ENCODE measurements at places on chromosomes 2 and 18.

- DNase-seq: no peak
Observed at GRCh38 chr2:122543815-122544214, 788.4 kb downstream of the TSN start.

- DNase-seq: no peak
Observed at GRCh38 chr2:85582492-85582891, 1.7 kb upstream of the VAMP5 start.

- no peak for DNase-seq
Observed at GRCh38 chr2:286774-287392, 1.0 kb downstream of the ALKAL2 start.

- DNase-seq: no peak
Observed at GRCh38 chr2:54871457-54872107, 148.1 kb downstream of the EML6 start.

DNA sequence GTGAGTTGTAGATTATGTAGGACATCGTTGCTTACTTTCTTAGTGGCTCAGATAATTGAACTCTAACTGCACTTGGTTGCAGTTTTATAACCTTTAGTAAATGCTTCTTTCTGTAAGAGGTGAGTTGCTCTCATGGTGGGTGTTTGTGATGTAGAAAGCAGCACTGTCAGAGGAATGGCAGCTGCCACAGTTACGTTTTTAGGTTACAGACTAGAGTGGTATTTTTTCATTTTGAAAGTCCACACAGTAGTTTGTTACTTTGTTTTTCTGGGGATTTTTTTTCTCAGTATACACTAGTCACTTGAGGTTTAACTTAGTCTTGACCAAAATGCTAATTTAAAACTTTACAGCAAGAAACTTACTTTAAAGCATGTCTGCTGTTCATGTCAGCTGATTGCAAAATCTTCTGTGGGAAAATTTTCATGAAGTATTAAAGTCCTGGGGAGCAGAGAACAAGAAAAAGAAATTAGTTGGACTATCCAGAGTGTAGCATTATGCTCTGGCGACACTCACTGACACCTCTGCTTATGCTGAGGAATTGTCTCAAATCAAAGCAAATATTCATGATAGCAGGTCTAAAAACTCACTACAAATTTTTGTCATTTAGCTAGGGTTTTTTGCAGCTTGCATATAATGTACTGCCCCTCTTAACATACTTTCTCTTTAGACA is 14.8 kb downstream of the AFTPH start:
- no peak for DNase-seq

DNA sequence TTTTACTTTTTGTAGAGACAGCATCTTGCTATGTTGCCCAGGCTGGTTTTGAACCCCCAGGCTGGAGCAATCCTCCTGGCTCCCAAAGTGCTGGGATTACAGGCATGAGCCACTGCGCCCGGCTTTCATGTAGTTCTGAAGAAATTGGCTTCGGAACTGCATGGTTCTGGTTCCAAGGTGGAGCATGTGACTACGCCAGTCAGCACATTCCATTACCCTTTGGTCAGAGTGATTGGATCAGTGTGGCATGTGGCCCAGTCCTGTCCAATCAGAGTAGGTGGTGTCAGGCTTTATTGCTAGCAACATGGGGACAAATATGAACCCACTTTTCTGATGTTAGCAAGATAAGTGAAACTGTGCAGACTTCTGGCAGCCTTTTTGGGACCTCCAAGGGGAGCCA is 16.3 kb upstream of the ATOH8 start:
- DNase-seq: no peak

GRCh38 chr2:240785424-240786335 is 34.3 kb downstream of the KIF1A start:
- DNase-seq: peak; percentile 34

DNA sequence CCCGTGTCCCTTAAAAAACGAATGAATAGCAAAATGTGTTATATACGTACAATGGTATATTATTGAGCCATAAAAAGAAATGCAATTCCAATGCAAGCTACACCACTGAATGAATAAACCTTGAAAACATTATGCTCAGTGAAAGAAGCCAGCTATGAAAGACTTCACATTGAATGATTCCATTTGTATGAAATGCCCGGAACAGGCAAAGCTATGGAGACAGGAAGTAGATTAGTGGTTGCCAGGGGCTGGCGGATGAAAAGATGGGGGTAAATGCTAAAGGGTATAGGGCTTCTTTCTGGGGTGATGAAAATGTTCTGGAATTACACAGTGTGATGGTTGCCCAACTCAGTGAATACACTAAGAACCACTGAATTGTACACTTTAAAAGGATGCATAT is 113.3 kb downstream of the NOL10 start:
- no peak for DNase-seq
